ENCODE measurements at places on chromosomes 6 and 20. TPM values are rescaled to one million over a fixed set of nuclear protein-coding genes. Genes with fewer than 3 reads are reported as not detected.

DNA sequence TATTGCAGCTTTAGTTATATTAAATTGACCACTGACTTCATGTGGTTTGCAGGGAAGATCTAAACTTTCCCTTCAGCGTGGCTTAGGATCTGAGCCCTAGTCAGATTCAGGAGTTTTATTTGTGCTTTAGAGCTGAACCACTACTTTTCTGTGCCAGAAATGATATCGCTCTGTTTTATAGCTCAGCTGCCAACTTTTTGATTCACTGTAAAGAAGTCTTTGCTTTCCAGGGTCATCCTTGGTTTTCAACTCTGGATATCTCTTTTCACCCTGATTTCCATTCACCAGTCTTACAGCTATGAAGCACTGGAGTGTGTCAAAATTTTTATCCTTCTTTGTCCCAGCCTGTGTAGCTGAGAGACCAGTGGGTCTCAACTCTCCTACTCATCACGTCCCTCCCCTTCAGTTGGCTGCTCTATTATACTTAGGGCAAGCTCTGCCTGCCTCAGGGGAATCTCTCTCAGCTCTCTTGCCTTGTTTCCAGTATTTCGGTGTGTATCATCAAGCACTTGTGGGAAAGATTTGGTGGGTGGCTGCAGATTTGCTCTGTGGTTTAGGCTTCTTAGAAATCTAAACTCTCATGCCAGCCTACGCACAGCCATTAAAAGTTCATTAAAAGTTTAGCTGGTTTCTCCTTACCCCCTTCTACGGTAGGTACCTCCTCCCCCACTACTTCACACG is 425.5 kb downstream of the TENT5A start:
- H3K36me3 ChIP-seq, result no peaks in the 10 kb centered on the region
- no peak overlapping the region for H3K27ac ChIP-seq
- no peaks in the 10 kb centered on the region for H3K4me1 ChIP-seq
- DNase-seq, result no peak
- no peak overlapping the region for H3K4me3 ChIP-seq
- no peaks in the 10 kb centered on the region for H3K27me3 ChIP-seq

The SLC22A2 gene
- total RNA-seq, result not detected

The RIPPLY2 gene
- not detected for total RNA-seq

- no peak overlapping the region for H3K4me3 ChIP-seq
- no peak overlapping the region for H3K27ac ChIP-seq
- peaks cover 51% of the 10 kb centered on the region for H3K4me1 ChIP-seq
- no peak for DNase-seq
- no peaks in the 10 kb centered on the region for H3K27me3 ChIP-seq
These were observed 188.4 kb downstream of the JARID2 start for GRCh38 chr6:15434263-15434662.

The TP53TG5 gene
- total RNA-seq, result not detected

DNA sequence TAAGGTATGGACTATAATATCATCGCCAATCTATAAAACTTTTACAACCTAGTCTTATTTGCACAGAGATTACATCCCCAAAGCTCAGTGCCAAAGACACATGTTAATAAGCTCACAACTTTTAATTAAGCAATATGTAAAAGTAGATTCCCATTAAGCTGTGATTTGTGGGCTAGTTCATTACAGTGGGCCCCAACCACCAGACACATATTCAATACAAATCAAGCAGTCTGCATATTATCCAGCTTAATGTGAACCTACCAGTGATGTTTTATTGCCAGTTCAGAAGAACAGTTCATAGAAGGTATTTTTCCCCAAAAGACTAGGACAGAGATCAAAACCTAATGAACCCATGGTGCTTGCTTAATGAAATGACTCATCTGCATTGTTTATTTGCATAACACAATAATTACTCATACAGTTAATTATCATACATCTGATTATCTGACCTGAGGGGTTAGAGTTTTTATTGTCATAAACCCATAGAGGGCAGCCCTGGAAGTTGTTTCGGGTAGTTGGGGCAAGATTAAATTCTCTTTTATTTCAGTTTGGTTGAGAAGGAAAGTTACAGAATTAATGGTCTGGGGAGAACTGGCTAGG is 831.0 kb downstream of the TFAP2A start:
- no peaks in the 10 kb centered on the region for H3K36me3 ChIP-seq
- no peak overlapping the region for H3K4me3 ChIP-seq
- no peak for DNase-seq
- no peaks in the 10 kb centered on the region for H3K4me1 ChIP-seq
- no peaks in the 10 kb centered on the region for H3K27me3 ChIP-seq
- H3K27ac ChIP-seq, result no peak overlapping the region

DNA sequence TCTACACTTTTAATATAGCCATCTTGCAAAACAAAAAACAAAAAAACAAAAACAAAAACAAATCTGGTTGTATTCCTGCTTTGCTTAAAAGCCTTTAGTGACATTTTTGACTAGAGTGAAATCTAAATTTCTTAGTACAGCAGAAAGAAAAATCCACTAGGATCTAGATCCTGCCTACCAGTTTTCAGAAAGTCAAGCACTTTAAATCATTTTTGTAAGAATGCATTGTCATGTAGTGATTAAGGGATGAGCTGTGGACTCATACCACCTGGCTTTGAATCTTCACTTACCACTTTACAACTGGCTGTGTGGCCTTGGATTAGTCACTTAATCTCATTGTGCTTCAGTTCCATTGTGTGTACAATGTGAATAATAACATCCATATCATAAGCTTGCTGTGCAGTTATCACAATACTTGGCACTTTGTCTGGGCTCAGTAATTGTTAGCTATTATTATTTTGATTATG is 4.0 kb downstream of the MKKS start:
- no peaks in the 10 kb centered on the region for H3K27me3 ChIP-seq
- no peak overlapping the region for H3K4me3 ChIP-seq
- H3K36me3 ChIP-seq, result no peaks in the 10 kb centered on the region
- H3K4me1 ChIP-seq, result peaks cover 45% of the 10 kb centered on the region
- H3K27ac ChIP-seq, result no peak overlapping the region
- no peak for DNase-seq

The TMEM200A gene
- total RNA-seq, result not detected

The UNC5CL gene
- 0.20 TPM for total RNA-seq

GRCh38 chr20:37669062-37669772 is 24.6 kb upstream of the CTNNBL1 start:
- DNase-seq, result no peak
- no peaks in the 10 kb centered on the region for H3K4me1 ChIP-seq
- H3K27ac ChIP-seq, result no peak overlapping the region
